Smooth muscle cell of the pulmonary artery (primary cell): ENCODE measurements at places on chromosomes 1 and 21. TPM values are rescaled to one million over a fixed set of nuclear protein-coding genes. Genes with fewer than 3 reads are reported as not detected.

MAN1C1 gene
- 5.8 and 13.4 TPM in 2 replicates for total RNA-seq

PLEKHA6 gene
- 0.63 and 1.4 TPM in 2 replicates for total RNA-seq

AGL gene
- 12.2 and 15.8 TPM in 2 replicates for total RNA-seq

CIART gene
- 6.0 and 6.6 TPM in 2 replicates for total RNA-seq

NECTIN4 gene
- 0.07 and 0.13 TPM in 2 replicates for total RNA-seq

PLEKHG5 gene
- total RNA-seq = 12.5 and 37.3 TPM in 2 replicates

ANGPTL3 gene
- not detected in 2 replicates for total RNA-seq

CELA2B gene
- total RNA-seq = 0.59 TPM in 1 of 2 replicates, not detected in the other

OR2T2 gene
- total RNA-seq = not detected in 2 replicates

ENAH gene
- total RNA-seq = 107 and 160 TPM in 2 replicates

NES gene
- total RNA-seq = 43.7 and 57.4 TPM in 2 replicates

RGS1 gene
- total RNA-seq = not detected in 2 replicates
